ENCODE measurements at places on chromosomes 6 and 20. TPM values are rescaled to one million over a fixed set of nuclear protein-coding genes. Genes with fewer than 3 reads are reported as not detected.

DNA sequence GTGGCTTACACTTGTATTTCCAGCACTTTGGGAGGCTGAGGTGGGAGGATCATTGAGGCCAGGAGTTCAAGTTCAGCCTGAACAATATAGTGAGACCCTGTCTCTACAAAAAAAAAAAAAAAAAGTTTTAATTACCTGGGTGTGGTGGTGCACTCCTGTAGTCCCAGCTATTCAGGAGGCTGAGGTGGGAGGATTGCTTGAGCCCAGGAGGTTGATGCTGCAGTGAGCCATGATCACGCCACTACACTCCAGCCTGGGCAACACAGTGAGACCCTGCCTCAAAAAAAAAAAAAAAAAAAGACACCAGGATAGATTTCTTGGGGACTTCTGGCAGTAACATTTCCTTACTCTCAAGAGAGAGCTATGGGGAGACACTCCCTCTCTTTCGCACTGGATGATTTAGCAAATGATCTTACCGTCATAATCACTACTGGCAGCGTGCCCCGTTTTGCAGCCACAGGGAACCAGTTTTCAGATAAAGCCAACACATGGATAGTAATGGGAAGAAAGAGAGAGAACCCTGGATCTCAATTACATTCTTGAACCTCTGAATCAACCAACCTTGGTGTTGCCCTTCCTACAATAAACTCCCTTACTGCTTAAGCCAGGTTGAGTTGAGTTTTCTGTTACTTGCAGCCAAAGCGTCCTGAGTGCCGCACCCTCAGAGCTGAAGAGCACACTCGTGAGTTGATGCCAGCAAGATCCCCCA lies 18.1 kb upstream of the PTPN1 start:
- no peak for DNase-seq

Gene ENPP1
- 0.36 TPM for total RNA-seq

DNA sequence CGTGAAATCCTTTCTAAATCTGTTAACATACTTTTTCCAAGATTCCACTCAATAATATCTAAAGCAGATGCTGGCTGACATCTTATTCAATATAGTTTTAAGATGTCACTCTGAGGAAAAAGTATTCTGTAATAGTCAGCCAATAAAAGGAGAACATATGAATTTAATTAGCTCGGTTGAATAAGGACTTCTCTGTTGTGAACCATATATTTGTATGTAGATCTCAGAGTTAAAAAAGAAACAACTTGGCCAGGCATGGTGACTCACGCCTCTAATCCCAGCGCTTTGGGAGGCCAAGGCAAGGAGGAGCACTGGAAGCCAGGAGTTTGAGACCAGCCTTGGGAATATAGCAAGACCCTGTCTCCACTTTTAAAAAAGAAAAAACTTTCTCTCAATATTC lies 7.4 kb upstream of the CD24 start:
- DNase-seq, result no peak

DNA sequence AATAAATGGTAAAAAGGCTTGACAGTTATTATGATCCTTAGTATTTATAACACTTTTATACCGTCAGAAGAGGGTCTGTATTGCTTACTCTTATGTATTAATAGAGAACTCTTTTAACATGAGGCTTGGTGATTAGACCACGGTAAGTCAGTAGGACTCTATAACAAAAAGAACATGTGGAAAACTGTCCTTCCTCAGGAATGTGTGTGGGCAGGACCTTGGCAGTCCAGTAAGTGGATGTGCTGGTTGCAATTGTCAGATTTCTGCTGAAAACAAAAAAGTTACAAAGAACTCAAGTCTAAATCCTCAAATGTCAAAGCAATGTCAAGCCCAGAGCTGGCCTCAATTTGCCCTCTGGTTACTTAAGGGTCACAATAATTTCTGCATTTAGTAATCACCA lies 81.1 kb downstream of the PLCG1 start:
- DNase-seq, result no peak

DNA sequence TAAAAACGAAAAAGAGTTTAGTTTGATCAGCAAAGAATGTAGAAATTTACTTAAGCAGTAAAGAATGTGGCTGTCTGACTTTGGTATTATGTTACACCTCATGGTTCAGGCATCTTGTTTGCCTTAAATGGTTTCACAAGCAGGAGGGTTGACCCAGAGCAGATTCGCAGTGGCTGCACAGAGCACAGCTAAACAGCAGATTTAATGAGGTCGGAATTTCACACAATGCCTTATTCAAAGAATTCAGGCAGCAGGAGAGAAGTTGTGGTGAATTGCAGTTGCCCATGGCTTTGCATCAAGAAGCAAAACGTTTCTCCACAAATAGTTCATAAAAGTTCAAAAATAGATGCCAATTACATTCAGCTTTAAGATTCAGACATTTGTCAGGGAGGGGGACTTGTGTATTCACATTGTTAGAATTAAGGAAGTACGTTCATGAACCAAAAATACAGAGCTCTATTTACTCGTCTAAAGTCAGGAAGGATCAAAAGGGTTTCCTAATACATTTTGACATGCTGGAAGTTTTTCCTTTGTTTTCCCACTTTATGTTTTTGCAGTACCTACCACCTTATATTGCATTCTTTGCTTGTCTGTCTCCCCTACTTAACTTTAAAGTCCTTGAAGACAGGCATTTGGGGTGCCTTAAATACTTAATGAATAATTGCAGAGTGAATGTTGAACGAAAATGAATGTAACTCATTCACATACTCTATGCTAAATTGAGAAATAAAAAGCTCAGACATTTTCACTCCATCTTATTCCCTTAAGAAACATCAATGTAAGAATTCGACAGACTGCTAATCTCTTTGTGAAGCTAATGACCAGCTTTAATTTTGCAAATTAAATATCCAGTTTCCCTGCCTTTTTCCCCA lies 1163.6 kb upstream of the CITED2 start:
- no peak for DNase-seq

Gene TRAPPC3L
- not detected for total RNA-seq

DNA sequence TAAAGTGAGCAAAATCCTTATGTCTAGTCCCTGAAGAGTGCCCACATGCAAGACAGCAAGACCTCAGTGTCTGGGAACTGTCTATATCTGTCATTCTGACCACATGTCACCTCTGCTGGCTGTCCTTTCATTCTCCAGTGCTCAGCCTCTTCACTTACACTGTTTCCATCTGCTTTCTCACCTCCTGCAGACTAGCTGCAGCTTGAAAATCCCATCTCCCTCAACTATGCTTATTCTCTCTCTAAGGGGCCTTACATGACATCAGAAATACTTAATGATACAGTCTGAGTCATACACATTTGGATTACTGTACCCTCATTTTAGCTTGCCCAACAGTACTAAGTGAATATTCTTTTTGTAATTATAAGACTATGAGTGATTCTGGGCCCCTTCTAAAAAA lies 587.8 kb downstream of the EPM2A start:
- no peak for DNase-seq

Gene GABRR1
- total RNA-seq, result not detected

DNA sequence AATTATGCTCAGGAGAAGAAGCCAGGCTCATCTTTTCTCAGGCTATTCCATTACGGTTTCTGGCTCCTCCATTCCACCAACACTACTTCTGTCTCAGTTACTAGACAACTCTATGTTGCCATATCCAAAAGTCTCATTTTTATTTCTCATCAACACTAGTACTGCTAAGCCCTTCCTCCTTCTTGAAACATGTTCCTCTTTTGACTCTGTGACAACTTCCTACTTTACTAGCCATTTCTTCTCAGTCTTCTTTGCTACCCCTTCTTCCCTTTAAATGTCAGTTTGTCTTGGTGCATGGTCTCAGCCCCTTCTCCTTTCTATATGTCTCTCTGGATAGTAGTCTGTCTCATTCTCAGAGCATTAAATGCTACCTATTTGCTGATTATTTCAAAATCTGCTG lies 7.1 kb upstream of the ADGRG6 start:
- DNase-seq, result no peak

Gene RSPO4
- 0.70 TPM for total RNA-seq

DNA sequence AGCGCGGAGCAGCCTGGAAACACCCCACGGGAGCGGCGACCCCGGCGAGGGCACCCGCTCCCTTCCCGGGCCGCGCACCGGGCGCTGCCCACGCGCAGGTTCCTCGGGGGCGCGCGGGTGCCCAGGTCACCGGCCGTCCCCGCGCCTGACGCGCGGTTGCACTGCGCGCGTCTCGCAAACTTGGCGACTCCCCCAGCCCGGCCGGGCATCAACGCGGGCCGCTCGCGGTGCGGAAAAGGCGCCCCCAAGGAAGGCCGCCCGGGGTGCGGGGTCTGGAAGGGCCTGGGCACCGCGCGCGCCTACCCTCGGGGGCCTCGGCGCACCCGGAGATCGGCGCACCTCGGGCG lies 555 bp upstream of the ZBTB46 start:
- no peak for DNase-seq

Gene CTAGE9
- not detected for total RNA-seq

- DNase-seq, result peak; percentile 82
Observed at GRCh38 chr6:151390851-151391470, 398 bp downstream of the ZBTB2 start.

DNA sequence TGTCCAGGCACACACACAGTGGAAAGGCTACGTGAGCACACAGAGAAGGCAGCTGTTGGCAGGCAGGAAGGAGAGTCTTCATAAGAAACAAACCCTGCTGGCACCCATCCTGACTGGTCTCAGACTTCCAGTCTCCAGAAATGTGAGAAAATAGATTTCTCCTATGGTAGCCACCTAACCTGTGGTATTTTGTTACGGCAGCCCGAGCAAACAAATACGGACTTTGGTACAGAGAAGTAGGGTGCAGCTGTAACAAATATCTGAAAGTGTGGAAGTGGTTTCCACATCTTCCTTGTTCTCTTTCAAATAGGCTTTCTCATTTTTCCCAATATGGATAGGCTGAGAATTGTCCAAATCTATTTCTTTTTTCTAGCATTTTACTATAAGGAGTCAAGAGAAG lies 94.6 kb downstream of the ADGB start:
- DNase-seq, result no peak

Gene GLP1R
- 0.07 TPM for total RNA-seq

DNA sequence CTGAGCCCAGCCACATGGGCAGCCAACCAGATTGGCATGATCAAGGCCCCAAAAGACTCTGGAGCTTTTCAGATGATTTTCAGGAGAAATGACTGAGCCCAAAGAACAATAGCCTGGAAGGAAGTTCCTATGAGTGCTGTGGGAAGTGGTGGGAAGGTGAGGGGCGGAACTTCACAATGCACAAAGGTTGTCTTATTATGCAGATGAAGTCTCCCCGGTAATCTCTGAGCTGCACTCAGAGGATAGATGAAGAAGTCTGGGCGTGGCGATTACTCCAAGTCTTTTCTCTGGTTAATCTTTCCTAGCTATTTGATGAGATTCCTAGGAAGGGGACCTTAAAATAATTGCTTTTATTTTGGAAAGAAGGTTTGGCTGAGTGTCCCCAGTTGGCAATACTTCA lies 36.9 kb downstream of the LBP start:
- DNase-seq, result no peak

Gene BPIFA1
- total RNA-seq, result not detected

Gene TRIM31
- not detected for total RNA-seq

- no peak for DNase-seq
Observed at GRCh38 chr20:38242848-38243708, 17.5 kb downstream of the KIAA1755 start.

Gene GHRH
- not detected for total RNA-seq

DNA sequence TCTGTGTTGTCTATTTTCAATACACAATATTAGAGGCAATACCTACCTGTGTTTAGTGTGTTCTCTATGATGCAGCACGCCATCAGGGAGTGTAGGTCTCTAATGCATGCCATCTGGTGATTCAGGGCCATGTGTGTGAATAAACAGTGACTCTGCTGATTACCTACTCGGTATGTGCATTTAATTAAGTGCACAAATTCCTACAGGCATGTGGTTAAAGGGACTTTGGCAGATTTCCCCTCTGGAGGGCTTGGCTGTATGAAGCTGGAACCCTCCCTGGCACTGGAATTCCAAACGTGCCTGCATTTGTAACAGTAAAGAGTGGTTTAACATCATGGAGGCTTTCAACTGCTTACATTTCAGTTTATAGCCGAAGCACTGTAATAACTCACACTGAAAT lies 401.5 kb upstream of the SASH1 start:
- no peak for DNase-seq

DNA sequence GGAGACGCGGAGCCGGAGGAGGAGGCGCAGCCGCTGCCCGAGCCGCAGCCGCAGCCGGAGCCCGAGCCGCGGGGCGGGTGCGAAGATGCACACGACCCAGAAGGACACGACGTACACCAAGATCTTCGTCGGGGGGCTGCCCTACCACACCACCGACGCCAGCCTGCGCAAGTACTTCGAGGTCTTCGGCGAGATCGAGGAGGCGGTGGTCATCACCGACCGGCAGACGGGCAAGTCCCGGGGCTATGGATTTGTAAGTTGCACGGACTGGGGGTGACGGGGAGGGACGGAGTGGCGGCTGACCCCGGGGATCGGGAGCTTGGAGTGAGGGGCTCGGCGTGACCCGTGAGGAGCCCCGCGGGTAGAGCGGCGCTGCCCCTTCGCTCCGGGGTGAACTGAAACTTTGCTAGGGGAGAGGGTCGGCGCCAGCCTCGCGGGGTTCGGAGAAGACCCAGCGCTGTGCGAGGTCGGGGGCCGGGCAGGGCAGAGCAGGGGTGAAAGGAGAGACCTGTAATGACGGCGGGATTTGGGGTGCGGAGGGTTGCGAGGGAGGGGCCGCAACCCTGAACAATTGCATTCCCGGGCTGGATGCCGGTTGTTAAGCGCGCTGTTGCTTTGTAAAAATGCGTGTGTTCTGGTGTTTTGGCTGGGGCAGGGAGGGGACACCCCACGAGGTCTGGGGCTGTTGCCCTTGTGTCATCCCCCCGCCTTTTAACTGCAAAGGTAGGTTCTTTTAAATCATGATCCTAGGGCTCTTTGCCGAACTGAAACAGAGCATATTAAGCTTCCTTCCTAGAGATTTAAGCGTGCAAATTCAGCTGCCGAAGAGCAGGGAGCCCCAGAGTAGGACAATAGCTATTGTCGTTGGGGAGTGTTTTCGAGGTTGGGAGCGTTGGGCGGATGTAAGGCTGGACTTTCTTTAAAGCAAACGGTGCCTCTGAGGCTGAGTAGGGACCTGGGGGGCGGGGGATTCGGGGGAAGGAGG lies 628 bp downstream of the RBM24 start:
- DNase-seq, result no peak

- no peak for DNase-seq
Observed at GRCh38 chr20:57047281-57048026, 219.0 kb downstream of the BMP7 start.

GRCh38 chr20:59575216-59575615 lies 29.1 kb upstream of the PHACTR3 start:
- no peak for DNase-seq

- no peak for DNase-seq
Observed at GRCh38 chr6:13495818-13496217, 8.4 kb upstream of the GFOD1 start.

Gene HRH3
- total RNA-seq, result not detected

Gene MYMX
- not detected for total RNA-seq

GRCh38 chr6:86730216-86730615 lies 207.1 kb upstream of the HTR1E start:
- no peak for DNase-seq

All from T-cell (primary cell).